ENCODE measurements at places on chromosomes 12 and 14. TPM values are rescaled to one million over a fixed set of nuclear protein-coding genes. Genes with fewer than 3 reads are reported as not detected.

Gene PLEK2
- 39.7 TPM for total RNA-seq

Gene TULP3
- 55.8 TPM for total RNA-seq

Gene FAM222A
- total RNA-seq = 3.9 TPM

Gene SLC39A9
- total RNA-seq = 46.5 TPM

Gene KRT76
- not detected for total RNA-seq

Gene RAPGEF3
- total RNA-seq = 28.6 TPM

Gene PZP
- total RNA-seq = 0.15 TPM

Gene AKAP3
- 1.4 TPM for total RNA-seq

Gene APOF
- total RNA-seq = not detected

Gene SLC38A4
- total RNA-seq = 2.3 TPM

Gene RTL1
- total RNA-seq = not detected

Gene ABCC9
- total RNA-seq = 8.2 TPM

Gene PLA2G1B
- total RNA-seq = not detected

- DNase-seq = no peak
Observed at GRCh38 chr14:53022593-53022992, 71.7 kb upstream of the FERMT2 start.

DNA sequence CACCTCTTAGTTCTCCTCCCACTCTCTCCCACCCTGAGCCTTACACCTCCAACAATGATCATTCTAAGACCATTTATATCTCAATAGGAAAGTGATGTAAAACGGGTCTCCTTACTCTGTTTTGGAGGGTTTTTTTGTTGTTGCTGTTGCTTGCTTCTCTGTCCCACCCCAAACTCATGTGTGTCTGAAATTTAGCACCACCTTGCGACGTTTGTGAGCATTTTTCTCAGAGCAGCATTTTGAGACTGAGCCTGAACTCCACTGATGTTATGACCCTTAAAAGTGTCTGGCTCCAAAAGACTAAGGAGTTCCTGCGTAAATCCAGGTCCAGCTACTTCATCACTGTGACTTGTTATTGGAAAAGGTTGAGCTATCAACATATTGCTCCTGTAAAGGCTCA lies 155.0 kb downstream of the DAD1 start:
- no peak for DNase-seq

DNA sequence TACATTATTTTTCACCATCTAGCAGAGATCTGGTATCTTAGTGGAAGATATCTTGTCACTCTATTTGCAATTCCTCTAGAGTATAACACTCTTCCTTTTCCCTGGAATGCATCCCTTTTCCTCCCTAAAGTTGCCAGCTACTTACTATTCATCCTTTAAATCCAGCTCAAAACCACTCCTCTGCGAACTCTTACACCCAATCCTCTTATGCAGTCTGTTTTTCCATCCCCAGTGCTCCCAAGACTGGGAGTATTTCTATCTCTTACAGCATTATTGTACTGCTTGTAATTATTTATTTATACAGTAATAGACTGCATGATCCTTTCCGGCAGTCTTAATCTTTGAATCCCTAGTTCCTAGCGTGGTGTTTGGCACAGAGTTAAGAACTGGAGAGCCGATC lies 2.9 kb upstream of the SRGAP1 start:
- DNase-seq = no peak

- DNase-seq = no peak
Observed at GRCh38 chr12:46915082-46915481, 89.3 kb upstream of the SLC38A4 start.

- no peak for DNase-seq
Observed at GRCh38 chr12:48776956-48777355, 11.9 kb downstream of the ADCY6 start.

DNA sequence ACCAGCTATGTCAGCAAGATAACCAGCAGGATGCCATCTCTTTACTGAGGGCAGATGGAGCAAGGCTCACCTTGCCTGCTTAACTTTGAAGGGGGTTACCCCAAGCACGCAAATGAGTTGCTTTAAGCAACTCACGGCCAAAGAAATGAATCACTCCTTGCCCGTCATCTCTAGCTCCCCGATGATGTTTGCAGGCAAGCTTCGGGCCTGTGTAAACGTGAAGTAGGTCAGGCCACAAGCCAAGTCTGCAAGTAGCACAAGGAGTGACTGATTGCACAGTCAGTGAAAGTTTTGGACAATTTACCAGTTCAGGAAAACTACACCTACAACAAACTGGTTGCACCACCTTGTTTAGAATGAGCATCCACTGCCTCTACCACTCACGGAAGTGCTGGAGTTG lies 699.7 kb upstream of the TBX3 start:
- DNase-seq = no peak

DNA sequence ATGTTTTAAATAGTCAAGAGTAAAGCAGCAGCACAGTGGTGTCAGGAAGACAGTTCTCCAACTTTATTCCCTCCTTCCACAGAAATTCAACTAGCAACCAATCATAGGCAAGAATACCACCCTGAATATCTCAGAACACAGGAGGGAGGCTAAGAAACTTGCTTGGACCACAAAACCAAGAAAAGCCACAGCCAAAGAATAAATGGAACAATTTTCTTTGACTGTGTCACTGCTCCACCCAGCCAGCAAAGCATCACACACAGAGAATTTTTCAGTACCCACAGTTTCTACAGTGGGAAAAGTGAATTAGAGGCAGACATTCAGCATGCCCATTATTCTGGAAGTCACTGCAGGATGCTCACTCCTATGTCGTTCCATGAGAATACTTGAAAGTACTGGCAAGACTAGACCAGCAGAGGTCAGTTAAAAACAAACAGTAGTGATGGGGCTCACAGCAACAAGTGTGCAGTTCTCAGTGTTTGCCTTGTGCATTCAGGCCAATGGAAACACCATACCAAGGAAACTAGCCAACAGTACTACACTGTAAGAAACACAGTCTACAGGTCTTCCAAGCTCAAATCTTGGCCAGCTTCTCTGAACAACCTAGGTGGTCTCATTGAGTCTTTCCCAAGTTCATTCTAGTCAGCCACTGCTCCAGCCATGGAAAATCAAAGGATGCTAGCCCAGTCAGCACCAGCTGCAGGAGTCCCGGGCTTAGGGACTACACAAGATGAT lies 56.8 kb upstream of the FOXG1 start:
- DNase-seq = no peak

GRCh38 chr14:58633831-58634230 lies 3.9 kb upstream of the DACT1 start:
- no peak for DNase-seq

GRCh38 chr14:37436519-37436918 lies 158.5 kb downstream of the FOXA1 start:
- no peak for DNase-seq

DNA sequence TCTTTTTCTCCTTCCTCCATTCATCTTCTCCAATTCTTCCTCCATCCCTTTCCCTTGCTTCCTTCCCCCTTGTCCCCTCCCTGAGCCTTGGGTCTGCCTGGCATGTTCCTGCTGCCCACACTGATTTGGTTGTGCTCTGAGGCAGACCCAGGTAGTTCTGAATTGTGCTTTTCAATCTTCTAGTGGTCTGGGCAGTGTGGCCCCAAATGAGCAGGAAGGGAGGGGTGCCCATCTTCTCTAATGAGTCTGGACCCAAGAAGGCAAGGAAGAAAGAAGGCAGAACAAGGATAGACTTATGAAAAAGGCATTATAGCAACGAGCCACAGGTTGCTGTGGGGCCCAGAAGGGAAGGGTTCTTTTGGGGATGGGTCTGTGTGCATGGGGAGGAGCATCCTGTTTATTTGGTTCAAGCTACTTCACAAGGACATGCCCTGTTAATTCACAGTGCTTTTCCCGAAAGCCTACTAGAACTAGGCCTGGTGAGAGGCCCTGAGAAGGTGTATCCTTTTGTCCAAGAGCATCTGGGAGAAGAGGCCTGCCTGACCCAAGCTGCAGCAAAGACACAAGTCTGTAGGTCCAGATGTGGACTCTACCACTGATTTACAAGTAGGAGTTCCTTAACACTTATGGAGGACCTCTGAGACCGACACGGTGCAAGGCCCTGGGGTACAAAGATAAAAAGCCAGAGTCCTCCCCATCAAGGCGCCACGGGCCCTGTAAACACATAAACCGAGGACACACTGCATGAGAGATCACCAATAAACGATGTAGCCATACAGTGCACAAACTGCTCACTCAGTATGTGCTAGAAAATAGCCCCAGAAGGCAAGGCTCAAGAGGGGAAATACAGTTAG lies 1.1 kb upstream of the SUSD6 start:
- no peak for DNase-seq

DNA sequence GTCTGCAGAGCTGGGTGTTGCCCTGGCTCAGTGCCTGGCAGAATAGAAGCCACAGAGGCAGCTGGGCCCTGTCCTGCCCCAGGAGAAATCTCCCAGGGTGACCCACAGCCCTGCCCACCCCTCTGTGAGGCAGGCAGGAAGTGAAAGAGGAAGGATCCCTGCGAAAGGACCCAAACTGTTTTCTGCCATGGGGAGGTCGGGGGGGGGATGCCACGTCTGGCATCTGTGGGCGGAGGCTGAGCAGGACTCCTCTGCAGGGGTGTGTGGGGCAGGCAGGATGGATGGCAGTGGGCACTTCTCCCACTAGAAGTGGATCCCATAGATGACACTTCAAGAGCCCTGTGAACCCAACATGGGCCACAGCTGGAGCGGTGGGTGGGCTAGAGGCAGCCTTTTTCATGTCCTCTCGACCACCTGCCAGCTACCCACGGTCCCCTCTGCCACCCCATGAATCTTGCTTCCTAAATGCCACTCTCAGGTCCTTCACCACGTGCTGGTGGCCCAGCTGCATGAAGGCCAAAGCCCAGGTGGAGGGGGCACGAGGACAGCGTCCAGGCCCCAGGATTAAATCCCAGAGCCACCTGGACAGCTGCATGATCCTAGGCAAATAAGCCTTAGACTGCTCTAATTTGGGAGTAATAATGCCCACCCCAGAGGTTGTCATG lies 3.6 kb downstream of the PAPLN start:
- peak; percentile 66 for DNase-seq

- DNase-seq = peak; percentile 83
Observed at GRCh38 chr12:116319898-116320621, 42.6 kb upstream of the MED13L start.

GRCh38 chr14:34496007-34496678 lies 34.1 kb upstream of the SPTSSA start:
- DNase-seq = no peak

DNA sequence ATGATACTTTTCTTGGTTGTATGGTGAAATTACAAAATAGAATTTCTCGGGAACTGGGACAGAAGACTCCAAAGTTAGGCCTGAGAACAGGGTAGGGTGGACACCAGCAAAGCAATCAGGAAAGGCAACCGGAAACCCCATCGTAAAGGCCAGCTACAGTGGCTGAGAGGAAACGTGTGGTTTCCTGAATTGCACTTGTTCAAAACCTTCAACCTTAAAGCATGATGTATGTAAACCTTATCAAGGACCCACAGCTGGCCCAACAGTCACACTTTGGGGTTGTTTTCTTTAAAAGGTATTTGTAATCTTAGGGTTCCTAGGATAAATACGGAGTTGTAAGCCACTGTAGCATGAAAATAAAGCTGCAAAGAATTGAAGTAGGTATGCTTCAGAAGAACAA lies 2.2 kb upstream of the PTGDR start:
- no peak for DNase-seq

DNA sequence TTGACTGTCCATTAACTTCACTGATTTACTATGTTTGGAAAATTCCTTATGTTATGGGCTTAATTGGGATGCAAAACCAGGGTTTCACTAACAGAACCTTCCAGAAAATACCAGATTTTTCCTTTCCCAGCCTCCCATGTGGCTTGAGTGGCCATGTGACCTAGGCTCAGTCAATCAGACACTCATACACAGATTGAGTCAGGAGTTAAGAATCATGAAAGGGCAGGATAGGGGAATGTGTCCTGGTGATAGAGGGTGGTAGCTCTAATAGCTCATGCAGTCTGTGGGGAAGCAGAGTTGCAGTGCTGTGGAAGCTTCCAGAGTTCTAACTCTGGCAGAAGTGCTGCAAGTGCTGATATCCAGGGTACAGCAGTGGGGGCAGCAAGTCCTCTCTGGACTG lies 134.1 kb upstream of the IFNG-AS1 start:
- DNase-seq = no peak

DNA sequence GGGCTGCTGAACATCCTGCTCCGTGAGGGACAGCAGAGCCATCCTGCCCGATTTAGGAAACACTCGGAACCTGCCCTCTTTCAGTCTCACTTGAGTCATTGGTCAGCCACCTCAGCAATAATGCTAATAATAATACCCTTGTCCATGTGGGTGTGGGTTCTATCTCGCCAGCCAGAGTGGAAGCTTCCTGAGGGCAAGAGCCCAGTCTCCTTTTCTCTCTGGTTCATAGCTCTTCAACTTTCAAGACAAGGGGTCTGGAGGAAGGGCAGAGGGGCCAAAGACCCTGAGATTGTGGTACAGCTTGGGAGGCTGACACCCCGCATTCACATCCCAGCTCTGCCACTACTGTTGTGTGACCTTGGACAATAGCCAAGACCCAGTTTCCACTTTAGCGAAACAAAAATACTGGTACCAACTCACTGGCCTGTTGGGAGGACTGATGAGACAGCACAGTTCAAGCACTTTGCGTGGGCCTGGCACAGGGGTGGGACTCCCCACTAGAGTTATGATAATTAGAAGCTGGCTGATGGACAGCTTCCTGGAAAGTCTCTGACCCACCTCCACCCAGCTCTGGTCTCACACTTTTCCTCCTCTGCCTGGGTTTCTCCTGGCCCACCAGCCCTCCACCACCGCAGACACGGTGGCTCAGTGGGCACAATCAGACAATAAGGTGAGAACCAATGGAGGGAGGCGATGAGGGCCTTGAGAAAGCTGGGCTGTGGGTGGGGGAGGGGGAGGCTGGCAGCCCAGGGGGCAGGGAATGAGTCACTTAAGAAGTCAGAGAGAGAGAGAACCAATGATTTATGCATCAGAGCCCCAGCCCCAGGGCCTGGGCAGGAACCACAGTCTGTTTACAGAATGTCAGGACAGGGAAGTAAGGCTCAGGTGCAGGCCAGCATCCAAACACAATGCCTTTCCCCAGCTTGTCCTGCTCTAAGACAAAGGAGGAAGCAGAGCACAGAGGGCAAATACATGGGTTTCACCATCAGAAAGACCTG lies 9.6 kb downstream of the FAIM2 start:
- no peak for DNase-seq

DNA sequence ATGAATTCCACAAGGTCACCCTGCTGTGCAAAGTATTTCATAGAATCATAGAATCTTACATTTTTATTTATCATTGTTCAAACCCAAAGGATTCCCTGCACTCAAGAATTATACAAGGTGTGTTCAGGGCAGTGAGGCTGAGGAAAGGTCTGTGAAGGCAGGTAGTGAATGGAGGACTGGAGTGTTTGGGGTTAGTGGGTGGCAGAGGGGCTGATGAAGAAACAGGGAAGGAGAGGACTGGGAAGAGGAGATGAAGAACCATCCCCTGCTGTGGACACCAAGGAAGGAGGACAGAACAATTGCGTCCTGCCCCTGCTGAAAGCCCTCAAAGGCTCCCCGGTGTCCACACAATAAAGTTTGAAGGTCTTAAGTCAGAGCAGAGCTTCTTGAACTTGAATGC lies 10.8 kb upstream of the BCDIN3D start:
- no peak for DNase-seq

- DNase-seq = no peak
Observed at GRCh38 chr12:113170457-113170856, 14.8 kb downstream of the DDX54 start.

DNA sequence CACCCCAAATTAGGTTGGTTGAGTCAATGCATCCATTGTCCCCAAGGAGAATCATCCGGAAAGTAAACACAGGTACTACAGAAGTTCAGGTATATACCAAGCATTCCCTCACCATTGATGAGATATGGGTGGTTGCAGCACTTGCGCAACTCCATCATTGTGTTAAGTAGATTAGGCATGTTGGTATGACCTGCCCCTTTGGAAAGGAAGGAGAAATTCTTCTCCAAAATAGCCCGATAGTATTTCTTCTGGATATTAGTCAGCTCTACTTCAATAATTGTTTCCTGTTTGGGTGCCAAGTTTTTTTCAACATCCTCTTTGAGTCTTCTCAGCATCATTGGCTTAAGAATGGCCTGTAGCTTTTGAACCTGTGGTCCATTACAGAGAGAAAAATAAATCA lies 21.3 kb upstream of the SUPT16H start:
- no peak for DNase-seq

All from suprapubic skin (tissue), 4 donors.